ENCODE measurements at places on chromosomes 6 and 20.

DNA sequence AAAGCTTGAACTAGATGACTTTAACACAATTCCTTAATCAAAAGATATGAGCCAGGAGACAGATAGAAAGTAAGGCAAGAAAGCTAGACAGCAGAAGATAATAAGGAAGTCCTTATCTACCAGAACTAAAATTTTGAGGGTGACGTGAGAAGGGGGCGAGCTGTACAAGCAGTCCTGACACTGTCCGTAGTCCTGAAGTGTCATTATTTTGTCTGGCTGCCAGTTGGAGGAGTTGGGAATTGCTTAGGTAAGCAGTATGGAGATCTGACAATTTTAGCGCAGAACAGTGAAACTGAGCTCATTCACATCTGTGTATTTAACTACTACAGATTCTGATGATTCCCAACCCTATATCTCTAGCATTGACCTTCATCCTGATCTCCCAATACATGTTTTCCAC is 25.8 kb upstream of the CEP85L start:
- DNase-seq, result no peak

- no peak for DNase-seq
Observed at GRCh38 chr6:37861452-37861851, 41.9 kb downstream of the ZFAND3 start.

DNA sequence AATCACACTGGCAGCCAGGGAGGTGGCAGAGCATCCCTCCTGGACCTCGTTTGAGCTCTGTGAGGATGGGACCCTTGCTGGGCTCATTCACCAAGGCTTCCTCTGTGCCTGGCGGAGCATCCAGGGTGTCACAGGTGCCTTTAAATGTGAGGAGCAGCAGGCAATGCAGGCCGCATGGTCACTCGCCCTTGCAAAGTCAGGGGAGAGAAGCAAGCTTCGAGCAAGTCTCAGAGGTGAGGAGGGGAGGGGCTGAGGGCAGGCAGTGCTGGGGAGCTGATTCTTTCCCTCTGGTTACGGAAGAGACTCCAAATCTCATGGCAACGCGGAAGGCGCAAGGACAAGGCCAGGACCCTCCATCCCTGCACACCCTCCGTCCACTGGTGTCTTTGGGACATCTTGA is 182.7 kb upstream of the PMEPA1 start:
- DNase-seq, result no peak

DNA sequence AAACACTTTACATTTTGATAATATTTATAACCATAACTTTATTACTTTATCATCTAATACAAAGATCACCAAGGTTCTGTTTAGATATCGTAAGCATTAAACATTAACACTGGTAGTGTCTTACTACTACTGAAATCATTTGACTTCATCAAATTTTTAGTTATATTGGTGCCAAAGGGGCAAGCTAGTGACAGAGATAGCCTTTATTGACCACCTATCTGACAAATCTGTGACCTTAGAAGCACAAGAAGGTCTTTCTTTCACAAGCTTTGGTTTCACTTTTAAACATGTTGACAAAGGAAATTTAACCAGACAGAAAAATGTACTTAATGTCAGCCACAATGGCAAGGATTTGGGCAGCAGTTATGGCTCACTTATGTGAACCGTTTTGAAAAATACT is 50.7 kb upstream of the ENPP4 start:
- no peak for DNase-seq

GRCh38 chr6:45589367-45589766 is 211.6 kb upstream of the SUPT3H start:
- DNase-seq, result no peak

DNA sequence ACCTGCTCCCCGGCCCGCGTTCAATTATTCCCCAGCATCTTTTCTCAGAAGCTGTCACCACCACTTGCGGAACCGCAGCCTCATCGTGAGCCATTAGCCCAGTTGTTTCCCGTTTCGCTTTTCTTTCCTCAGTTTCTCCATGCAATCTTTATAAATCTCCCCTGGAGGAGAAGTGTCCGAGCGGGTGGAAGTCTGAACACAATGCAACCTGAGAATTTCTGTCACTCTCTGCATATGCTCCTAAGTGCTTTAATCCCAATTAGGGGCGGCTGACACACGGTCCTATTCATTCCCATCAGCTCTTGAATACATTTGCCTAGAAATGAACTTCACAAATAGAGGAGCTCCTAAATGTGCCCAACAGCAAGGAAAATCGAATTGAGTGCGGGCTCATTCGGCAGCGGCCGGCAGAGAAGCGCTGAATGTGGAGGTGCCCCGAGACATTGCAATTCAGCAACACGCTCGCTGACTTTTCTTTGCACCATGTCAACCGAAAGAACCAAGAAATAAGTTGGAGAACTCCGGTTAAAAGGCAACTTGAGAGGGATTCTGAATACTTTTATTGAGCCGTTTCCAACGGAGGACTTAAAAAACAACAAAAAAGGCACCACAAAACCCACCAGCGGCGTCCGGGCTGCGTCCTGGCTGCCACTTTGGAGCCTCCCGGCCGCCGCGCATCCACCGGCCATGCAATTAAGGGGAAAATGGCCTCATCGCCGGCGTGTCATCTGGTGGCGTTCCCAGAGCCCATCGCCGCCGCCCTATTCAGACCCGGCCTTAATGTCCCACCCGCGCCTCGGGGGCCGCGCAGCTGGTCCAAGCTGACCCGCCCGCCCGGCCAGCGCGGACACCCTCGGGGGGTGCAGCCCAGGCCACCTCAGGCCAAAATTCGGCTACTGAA is 3.9 kb upstream of the PRDM13 start:
- no peak for DNase-seq

- DNase-seq, result no peak
Observed at GRCh38 chr20:37992802-37993409, 40.4 kb downstream of the TTI1 start.

DNA sequence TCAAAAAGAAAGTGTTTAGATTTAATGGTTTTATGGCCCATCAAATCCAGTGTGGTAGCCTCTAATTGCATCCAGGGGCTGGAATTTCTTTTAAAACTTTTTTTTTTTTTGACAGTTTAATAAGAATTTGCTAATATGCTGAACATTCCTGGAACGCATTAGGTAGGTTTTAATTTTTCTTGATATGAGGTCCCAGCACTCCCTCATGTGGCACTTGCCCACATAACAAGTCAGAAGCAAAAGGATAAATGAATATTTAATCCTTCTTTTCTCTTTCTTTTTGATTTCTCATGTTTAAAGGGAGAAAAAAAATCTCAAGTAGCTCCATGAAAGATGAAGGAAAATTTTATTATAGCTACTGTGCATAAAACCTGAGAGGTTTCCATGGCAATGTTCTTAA is 13.5 kb downstream of the HAO1 start:
- DNase-seq, result no peak

DNA sequence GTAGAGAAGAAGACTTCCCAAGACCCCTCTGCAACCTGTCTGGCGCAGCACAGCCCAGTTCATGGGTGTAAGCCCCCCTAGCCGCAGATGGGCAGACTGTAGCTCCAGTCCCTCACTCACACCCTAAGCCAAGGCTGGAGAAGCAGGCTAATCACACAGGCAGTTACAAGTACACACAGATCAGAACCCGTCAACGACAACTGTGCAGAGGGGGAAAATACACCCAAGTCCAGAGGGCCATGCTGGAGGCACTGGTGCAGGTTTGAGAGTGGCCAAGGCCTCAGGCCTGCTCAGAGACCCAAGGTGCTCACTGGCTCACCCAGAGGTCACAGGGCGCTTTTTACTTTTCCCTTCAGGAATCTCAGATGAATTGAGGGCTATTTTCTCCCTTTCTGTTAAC is 106.1 kb downstream of the NOL4L start:
- no peak for DNase-seq

GRCh38 chr6:126107475-126108166 is 121.3 kb downstream of the TRMT11 start:
- DNase-seq, result no peak

GRCh38 chr6:113402544-113402943 is 454.6 kb upstream of the MARCKS start:
- no peak for DNase-seq

- no peak for DNase-seq
Observed at GRCh38 chr20:740162-740561, 28.1 kb downstream of the SLC52A3 start.

- no peak for DNase-seq
Observed at GRCh38 chr20:17944854-17945474, 23.6 kb downstream of the SNX5 start.

DNA sequence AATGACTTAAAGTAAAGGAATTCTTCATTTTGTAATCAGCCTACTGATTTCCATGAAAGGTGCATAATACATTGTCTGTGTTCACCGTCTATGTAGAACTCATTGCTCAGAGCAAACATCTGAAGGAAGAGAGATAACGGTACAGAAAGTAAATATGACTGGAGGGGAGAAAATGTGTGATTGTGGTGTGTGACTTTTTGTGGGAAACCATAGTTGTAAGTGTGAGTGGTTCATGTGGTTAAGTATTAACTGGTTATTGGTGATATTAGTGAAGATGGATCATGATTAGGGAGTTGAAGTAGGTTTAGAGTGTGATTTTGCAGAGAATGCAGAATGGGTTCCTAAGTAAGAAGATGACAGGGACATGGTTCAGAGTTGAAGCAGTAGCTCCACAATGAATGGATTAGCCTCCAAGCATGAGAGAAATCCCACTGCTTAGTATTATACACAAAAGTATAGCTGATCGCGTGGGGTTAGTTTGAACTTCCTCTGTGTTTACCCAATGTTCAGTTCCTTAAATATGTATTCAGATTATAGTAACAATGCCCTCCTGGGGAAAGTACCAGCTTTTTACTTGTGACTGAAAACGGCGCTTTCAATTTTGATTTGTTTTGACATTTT is 368.9 kb downstream of the UTRN start:
- DNase-seq, result no peak

GRCh38 chr6:151811081-151811480 is 3.6 kb downstream of the ESR1 start:
- DNase-seq, result no peak

GRCh38 chr6:42281570-42281969 is 63.9 kb upstream of the MRPS10 start:
- no peak for DNase-seq

DNA sequence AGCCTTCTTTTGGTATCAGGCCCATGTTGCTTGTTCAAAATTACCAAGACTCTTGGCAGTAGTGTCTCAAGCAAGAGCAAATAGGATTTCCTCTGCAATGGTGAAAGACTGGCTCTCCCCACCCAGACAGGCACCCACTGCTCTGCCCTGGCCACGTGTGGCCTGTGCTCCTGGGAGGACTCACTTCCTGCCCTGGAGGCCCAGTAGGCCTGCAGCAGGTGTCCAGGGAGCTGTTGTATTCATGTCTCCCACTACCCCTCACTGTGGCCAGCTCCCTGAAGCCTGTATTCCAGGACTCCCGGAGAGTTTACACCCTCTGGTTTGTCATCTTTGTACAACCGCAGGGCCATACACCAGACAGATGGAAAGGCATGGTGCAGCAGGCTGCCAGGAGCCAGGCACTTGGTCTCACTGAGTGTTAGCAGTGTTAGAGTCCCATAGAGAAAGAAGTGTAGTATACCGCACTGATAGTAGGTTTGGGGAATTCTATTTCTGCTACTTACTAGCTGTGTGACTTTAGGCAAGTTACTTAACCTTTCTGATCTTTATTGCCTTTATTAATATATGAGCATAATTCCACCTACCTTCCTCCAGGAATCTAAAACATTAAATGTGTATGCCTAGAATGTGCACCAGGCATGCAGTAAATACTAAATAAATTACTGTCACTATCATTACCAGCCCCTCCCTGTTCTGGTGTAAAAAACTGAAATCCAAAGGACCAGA is 159.7 kb downstream of the TMEM242 start:
- DNase-seq, result no peak

DNA sequence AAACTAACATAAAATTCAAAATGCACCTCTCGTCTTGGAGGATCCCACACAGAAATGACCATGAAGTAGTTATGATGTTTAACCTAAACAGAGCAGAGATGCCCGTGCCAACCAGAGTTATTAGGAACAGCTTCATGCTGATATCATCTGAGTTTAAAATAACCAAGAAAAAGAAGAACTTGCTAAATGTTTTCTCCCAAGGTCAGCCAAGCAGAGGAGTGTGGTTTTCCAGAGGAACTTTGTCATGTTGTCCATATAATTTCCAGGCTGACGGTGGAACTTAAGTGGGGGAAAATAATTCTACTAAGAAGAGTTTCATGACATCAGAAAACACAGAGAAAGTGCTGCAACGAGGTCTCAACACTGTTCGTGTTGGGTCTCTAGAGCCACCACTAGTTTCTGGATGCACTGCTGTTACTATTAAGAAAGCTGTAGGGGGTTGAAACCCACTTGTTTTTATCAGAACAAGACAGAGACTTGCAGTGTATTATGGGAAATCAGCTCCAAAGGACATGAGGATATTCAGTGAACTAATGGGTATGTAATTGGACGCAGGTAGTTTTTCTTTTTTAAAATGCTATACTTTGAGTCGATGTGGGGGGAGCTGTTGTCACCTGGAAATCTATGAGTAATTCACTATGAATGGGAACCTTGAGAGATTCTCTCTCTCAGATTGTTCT is 5.2 kb downstream of the AGPAT4 start:
- no peak for DNase-seq

DNA sequence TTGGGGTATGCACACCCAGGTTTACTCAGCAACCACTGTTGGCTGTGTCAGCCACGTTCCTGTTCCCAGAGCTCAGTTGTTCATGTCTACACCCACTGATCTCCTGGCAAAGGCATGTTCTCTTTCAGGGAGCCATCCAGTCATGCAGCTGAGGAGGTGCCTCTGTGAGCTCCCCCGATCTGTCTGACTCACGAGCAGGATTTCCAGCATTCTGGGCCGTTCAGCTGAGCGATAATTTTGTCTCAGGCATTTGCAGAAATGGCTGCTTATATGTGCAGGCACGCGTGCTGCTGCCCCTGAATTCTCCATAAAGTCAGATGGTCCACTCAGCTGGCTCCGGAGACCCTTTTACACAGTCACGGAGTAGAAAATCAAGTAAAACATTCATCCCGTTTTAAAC is 78.4 kb upstream of the IYD start:
- DNase-seq, result peak; percentile 41

- DNase-seq, result no peak
Observed at GRCh38 chr6:119501798-119502483, 152.4 kb upstream of the MAN1A1 start.

DNA sequence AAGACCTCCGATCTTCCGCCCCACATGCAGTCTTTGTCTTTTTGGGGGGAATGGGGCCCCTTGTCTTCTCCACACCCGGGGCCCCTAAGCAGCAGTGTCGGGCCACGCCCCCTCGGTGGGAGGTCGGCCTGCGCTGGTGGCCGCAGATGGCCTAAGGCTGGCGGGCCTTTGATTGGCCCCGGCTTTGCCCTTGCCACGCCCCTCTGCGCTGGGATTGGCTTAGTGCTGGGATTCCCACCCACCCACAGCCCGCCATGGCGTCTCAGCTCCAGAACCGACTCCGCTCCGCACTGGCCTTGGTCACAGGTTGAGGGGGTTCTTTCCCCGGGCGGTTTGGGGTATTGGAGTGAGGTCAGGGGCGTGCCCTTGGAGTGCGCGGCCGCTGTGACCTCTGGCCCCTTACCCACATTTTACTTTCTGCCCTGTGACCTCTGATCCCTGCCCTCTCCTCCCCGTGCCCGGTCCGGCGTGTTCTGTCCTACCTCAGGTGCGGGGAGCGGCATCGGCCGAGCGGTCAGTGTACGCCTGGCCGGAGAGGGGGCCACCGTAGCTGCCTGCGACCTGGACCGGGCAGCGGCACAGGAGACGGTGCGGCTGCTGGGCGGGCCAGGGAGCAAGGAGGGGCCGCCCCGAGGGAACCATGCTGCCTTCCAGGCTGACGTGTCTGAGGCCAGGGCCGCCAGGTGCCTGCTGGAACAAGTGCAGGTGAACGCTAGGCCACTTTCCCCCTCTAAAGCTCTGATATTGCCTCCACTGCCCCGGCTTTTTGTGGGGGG is at the start of gene HSD17B8:
TSS of gene HSD17B8 (plus strand) at position 241 of the 776 bp plus-strand sequence. CDS start at position 255, 14 bp downstream.
- peak; percentile 94 for DNase-seq

- no peak for DNase-seq
Observed at GRCh38 chr20:34131491-34131890, 19.4 kb upstream of the EIF2S2 start.
